ENCODE measurements at places on chromosomes 12 and 14.

GRCh38 chr12:119322301-119322723, 12.2 kb upstream of the CCDC60 start:
- DNase-seq, result no peak

DNA sequence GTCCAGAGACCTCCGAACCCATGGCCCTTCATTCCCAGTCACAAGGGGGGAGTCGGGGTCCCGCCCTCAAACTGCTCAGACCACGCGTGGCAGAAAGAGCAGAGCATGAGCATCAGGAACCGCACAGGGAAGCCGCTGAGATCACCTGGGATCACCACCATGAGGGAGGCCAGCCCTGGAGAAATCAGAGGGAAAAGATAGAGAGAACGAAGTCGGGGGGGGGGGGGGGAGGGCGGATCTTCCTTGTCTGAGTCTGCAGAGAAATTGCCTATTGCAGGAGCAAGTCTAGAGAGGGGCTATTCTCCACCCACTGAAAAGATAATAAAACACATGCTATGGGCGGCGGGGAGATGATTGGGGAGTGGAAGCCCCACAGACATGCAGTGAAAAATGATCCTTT, 884 bp upstream of the TMEM132C start:
- DNase-seq, result no peak

GRCh38 chr12:106157802-106158201, 19.0 kb upstream of the NUAK1 start:
- DNase-seq, result no peak

DNA sequence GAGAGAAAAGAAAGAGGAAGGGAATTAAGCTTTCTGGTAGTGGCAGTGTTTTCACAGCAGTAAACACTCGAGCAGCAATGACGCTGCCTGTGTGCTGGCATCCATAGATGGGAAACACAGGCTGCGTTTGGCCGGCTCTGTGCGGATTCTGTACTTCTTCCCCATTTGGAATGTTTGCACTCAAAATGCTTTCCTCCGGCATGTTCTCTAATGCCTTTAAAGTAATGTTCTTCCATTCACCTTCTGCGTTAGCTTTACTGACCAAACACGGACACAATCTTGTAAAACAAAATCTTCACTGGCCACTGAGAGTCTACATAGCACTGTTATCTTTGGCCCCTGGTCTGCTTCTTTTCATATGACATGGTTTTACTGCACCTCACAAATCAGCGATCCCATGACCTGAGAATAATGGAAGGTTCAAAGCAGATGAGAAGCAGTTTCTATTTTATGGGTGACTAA, 31.4 kb downstream of the DCP1B start:
- DNase-seq, result peak; percentile 24

GRCh38 chr14:96592591-96593386, 90.6 kb downstream of the PAPOLA start:
- peak; percentile 45 for DNase-seq

DNA sequence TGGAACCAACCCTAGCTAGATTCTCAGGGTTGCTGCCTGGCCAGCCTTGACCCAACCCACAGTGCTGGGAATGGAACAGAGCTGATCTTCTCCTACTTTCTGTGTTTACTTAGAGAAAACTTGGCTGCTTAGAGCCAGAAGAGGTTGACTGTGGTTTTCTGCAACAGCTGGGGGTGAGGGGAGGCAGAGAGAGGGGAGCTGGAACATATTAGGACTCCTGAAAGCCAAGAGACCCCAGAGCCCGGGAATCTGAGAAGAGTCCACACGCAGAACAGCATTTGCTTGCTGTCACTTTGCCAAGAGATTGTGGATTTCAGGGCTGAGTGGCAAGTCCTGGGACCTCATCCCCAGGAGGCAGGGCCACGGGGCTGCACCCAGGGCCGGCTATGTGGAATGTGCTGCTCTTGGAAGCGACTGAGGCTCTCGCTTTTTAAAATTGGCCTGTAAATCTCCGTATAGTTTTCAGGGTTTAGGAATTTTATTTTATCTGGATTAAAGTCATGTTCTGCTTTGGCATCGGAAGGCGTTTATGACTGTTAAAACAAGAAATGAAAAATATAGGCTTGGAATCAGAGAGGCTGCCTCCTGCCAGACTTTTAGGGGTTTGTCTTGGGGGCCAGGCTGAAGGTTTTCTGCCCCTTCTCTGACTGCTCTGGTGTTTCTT, 22.3 kb upstream of the MED13L start:
- no peak for DNase-seq

DNA sequence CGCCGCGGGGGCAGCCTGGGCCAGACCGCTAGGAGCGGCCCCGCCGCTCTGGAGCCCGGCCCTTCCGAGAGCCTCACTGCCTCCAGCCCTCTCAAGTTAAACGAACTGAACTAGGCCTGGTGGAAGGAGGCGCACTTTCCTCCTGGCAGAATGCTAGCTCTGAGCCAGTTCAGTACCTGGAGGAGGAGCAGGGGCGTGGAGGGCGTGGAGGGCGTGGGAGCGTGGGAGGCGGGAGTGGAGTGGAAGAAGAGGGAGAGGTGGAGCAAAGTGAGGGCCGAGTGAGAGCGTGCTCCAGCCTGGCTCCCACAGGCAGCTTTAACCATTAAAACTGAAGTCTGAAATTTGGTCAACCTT, 5.3 kb downstream of the LTB4R start:
- no peak for DNase-seq

DNA sequence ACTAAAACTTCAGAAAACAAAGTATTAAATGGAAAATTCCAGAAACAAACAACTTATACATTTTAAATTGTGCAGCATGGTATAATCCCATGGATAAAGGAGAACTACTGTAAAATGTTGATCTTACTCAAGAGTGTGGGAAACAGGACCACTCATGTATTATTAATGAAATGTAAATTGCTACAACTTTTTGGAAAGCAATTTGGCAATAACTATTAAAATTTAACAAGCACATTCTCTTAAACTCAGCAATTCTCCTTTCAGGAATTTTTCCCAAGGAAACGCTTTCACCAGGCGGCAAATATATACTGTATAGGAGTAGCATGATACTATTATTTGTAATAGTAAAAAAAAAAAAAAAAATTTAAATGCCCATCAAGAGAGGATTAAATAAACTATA, 284.5 kb upstream of the AMIGO2 start:
- DNase-seq, result no peak

- DNase-seq, result no peak
These were observed 65.1 kb downstream of the SIX6 start for GRCh38 chr14:60573943-60574495.

DNA sequence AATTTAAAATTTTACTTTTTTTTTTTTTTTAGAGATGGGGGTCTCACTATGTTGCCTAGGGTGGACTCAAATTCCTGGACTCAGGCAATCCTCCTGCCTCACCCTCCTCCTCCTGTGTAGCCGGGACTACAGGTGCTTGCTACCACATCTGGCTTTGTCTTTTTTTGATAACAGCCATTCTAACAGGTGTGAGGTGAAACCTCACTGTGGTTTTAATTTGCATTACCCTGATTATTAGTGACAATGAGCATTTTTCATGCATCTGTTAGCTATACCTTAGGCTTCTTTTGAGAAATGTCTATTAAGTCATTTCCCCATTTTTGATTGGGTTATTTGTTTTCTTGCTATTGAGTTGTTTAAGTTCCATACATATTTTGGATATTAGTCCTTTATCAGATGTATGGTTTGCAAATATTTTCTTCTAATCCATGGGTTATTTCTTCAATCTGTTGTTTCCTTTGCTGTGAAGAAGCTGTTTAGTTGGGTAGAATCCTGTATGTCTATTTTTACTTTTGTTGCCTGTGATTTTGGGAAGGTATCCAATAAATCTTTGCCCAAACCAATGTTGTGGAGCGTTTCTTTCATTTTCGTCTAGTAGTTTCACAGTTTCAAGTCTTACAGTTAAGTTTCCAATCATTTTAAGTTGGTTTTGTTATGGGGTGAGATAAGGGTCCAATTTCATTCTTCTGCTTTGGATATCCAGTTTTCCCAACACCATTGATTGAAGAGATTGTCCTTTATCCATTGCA, 86.1 kb downstream of the MYF5 start:
- DNase-seq, result no peak

- DNase-seq, result peak; percentile 74
These were observed 393.0 kb downstream of the FSCB start for GRCh38 chr14:44113769-44114730.

GRCh38 chr12:107704041-107704440, 18.4 kb downstream of the PWP1 start:
- DNase-seq, result no peak

DNA sequence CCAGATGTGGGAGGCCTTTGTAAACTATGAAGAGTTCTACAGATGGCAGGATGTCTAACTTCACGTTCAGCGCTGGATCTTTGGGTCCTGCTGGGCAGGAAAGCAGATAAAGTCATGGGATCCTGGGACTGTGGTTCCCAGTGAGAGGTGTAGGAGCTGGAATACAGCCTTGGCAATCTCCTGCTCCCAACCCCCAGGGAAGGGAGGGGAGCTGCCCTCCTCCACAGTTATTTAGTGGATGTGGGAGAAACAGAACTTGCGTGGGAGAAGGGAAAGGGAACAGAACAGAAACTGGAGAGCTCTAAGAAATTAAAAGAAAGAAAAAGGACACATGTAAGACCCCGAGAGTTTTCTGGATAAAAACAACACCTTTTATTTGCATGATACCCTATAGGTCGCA, 37.0 kb downstream of the NUAK1 start:
- DNase-seq, result no peak

DNA sequence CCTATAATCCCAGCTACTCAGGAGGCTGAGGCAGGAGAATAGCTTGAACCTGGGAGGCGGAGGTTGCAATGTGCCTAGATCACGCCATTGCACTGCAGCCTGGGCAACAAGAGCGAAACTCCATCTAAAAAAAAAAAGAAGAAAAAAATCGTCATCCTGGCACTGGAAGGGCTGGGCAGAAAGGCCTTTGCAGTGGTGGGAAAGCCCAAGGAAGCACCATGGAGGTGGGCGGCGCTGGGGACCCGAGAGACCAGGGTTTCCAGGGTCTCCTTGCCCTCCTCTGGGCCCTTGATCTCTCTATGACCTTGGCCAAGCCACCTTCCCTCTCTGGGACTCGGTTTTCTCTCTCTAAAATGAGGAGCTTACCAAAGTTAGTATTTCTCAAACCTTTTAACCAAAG, 65.4 kb downstream of the LGMN start:
- DNase-seq, result no peak

DNA sequence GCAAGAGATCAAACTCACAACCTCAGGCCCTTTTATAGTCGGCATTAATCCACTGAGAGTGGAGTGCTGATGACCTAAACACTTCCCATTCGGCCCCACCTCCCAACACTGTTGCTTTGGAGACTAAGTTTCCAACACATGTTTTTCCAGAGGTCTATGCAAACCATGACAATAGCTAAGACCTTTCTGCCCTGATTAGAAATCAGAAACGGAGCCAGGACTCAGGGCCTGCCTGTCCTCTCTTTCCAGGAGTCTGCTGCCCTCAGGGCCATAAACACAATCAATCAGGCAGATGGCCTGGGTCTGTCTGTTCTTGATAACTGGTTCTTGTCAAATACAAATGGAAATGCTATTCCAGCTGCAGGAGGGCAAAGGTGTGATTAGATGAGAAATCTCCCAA, 97.2 kb upstream of the PSMC1 start:
- DNase-seq, result no peak

DNA sequence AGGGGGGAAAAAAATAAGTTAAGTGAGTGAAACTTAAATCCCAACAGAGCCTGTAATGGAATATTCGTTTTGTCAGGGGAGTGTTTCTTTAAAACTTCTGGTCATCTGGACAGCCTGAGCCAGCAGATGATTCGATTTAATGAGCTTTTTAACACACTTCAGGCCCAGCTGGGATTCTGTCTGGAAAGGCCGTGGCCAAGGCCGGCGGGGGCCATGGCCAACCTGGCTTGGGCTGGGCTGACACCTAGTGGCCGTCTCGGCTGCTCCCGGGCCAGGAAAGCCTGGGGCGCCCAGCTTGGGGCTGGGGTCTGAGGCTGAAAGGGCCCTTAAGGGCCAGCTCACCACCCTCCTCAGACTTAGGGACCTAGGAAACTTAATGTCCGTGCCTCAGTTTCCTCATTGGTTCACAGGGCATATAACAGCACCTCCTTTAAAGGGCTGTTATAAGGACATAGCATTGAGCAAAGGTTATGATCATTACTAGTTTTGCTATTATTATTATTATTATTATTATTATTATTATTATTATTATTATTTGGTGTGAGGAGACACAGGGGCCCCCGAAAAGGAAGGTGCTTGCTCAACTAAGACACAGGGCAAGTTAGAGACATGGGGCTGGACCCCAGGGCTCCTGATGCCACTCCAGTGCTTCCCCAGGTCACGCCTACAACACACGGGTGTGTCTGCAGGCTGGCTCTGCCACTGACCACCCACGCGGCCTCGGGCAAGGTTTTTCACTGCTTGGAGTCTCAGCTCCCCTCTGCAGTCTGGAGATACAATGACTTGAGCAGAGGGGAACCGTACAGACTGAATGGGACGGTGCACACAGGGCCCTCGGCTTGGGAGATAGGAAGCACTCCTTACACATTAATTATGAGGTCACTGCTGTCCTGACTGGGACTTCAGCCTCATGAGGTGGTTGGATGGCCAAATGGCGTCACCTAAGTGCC, 84.0 kb downstream of the SYNE3 start:
- DNase-seq, result no peak

- DNase-seq, result peak; percentile 74
These were observed 201.2 kb downstream of the ANO4 start for GRCh38 chr12:100995771-100996170.

- DNase-seq, result no peak
These were observed 13.0 kb upstream of the DLK1 start for GRCh38 chr14:100713705-100714104.

- DNase-seq, result peak; percentile 97
These were observed 17.3 kb upstream of the YY1 start for GRCh38 chr14:100221533-100222223.

- DNase-seq, result no peak
These were observed 46.5 kb upstream of the ABCC9 start for GRCh38 chr12:21987755-21988154.

GRCh38 chr14:63378444-63378843, 59.7 kb upstream of the GPHB5 start:
- DNase-seq, result no peak

DNA sequence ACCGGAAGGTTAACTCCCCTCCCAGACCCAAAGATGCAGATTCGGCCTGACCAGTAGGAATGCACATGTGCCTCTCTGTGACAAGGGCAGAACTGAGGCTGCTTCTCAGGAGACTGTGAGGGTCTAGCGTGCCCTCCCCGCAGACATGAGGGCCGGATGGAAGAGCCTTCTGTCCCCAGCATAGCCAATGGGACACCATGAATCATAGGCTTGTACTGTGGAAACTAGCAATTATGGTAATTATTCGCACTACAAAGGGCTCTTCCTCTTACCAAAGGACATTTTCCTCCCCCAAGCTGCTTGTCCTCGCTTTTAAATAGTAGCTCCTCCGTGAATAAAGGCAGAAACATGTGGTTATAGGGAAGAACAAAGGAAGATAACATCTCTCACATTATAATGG, 6.2 kb downstream of the COA8 start:
- DNase-seq, result no peak

DNA sequence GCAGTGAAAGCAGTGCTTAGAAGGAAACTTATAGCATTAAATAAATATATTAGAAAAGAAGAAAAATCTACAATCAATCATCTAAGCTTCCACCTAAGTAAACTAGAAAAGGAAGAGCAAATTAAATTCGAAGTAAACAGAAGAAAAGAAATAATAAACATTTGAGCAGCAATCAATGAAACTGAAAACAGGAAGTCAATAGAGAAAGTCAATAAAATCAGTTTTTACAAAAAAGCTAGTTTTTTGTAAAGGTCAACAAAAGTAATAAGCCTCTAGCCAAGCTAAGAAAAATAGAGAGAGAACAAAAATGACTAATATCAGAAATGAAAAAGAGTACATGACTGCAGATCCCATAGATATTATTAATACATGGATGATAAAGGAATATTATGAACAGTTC, 34.2 kb upstream of the KTN1 start:
- DNase-seq, result no peak

GRCh38 chr12:77016606-77017005, 48.8 kb downstream of the E2F7 start:
- no peak for DNase-seq
